ENCODE measurements at places on chromosomes 12 and 14.

DNA sequence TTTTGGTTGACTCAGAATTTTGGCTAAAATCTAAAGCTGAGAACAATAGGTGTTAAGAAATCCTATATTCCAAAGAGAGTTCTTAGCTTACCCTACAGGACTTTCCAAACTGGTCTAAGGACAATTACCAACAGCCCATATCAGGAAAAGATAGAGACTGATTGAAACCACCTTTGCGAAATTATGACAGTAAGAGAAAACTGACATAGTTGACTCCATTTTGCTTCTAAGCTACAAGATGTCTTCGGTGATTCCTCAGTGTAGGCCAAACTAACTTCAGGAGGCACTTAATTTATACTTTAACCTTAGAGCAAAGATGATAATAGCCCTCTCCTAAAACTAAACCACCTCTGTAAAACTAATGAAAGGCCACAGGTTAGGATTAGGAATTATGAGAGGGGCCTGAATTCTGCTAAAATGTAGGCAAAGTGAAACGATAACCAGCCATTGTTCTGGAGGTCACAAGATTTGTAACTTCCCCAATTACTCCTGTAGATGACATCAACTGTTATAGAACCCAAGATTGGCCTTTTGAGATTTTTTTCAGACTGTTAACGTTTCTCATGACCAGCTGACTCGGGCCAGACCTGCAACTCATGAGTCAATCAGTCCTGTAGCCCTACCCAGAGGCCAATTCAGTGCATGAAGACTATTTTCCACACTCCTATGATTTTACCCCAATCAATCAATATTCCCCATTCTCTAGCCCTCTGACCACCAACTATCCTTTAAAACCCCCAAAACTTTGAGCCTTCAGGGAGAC is 43.0 kb downstream of the KLRG1 start:
- no peak for DNase-seq

DNA sequence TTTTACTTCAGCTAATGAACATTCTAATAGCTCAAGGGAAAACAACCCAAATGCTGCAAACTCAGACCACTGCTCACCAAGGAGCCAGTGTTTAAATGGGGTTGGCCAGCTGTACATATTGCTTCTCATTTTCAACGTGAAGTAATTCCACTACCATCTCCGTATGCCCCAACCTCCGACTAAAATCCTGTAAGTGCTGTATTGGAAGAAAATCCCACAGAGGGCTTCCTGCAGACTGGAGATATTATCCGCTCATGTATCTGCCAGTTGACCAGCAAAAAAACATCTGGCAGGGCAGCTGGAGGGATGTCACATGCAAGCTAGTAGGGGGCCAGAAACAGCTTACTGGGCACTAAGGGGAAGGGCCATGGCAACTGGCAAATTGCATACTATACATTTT is 485.0 kb downstream of the SNAPC1 start:
- no peak for DNase-seq

DNA sequence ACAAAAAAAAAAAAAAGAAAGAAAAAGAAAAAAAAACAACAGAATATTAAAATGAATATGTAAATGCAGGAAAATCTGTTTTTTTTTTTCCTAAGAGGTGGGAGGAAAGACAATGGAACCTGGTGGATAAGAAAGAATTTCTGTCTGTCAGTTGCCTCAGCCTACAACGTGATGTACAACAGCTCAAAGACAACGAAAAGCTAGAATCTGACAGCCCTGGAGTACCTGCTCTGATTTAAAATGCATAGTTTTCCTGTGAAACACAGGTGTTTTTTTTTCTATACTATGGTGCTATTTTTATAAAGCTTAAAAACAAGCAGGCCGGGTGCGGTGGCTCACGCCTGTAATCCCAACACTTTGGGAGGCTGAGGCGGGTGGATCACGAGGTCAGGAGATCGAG is 30.0 kb upstream of the ULK1 start:
- DNase-seq, result no peak

DNA sequence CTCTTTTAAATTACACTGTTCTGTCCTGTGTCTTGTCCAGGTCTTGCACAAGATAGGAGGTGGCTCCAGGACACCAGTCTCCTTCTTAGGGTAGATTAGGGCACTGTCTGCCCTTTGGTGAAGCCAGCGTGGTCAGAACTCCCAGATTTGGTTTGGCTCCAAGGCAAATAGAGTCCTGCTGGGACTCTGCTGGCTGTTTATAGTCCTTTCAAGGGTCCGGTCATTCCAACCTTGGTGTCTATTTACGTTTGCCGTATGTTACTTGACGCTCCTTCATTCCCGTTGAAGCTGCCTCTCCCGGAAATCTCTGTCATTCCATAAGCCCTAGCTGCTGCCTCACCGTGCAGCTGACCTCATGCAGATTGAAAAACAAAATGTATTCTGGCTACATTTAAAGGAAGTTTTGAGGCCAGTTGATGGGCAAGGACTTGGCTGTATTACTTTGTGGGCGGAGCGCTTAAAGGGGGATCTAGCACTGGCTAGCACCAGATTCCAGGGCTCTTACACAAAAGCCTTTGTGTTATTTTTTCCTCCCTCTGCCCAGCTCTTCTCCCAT is 180.6 kb downstream of the AKAP6 start:
- no peak for DNase-seq

GRCh38 chr12:51926718-51927117 is 19.4 kb downstream of the ACVRL1 start:
- peak; percentile 26 for DNase-seq

GRCh38 chr12:28618772-28619171 is 428.5 kb downstream of the CCDC91 start:
- DNase-seq, result no peak

DNA sequence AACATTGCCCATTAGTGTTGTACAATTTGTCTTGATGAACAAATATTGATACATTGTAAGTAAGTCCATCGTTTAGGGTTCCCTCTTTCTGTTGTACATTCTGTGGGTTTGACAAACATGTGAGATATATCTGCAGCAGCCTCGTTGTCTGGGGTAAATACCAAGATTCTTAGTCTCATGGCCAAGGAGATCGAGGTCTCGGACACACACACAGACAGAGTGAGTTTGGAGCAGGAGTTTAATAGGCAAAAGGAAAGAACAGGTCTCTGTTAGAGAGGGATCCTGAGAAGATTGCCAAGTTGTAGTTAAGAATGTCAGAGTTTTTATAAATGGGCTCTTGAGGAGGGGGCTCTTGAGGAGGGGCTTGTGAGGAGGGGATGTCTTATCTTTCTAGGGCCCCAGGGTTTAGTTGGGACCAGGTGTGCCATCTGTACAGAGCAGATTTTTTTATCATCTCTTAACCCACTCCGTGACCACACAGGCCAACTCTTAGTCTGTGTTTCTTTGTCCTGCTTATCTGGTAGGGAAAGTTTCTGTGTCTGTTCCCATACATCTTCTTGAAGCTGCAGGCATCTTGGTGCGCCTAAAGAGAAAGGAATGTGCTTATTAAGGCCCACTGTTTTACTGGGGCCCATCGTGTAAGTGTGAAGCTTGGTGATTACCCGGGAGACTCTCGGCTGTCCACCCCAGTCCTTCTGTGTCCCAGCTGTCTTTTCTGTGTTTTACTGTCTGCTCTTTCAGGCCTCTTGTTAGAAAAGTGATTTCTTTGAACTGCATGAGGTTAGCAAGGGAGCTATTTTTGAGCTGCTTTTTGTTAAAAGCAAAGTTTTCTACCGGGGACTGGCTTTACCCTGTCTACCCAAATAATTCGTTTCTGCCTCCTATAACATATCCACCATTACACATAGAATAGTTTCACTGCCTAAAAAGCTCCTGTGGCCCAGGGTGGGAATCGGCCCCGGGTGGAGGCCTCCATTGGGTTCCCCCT is 22.4 kb upstream of the CLEC2D start:
- no peak for DNase-seq

DNA sequence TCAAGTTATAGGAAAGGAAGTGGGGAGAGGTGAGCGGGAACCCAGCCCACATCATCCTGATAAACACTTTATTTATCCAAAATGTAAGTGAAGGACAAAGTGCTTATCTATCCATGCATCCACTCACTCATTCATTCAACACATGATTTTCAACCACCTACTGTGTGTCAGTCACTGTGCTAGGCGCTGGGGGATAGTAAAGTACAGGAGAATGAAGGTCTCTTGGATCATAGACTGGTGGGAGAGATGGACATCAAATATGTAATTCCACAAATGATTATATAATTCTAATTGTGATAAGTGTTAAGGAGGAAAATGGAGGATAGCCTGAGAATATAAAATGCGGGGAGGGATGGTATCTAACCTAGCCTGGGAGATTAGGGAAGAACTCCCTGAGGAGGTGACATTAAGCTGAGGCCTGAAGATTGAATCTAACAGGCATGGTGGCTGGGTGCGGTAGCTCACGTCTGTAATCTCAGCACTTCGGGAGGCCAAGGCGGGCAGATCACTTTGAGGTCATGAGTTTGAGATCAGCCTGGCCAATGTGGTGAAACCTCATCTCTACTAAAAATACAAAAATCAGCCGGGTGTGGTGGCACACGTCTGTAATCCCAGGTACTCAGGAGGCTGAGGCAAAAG is 41.3 kb upstream of the CHST11 start:
- no peak for DNase-seq

- DNase-seq, result no peak
These were observed 15.3 kb downstream of the RFLNA start for GRCh38 chr12:124310178-124310577.

DNA sequence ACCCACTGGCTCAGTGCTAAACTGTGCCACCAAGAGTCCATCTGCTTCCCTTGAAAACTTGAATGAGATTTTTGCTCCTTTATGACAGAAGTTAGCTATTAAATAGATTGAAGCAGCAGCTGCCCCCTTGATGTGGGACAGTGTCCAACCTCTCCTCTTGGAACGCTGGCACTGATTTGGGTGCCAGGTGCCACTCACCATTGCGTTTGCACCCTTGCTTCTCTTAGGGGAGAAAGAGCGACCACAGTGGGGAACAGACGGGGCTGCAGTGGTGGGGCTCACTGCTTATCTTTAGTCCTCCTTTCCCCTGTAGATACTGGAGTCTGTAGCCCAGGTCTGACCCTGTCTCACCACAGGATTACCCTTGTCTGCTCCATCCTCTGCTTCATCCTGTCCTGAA is 9.4 kb downstream of the EP400 start:
- DNase-seq, result no peak

DNA sequence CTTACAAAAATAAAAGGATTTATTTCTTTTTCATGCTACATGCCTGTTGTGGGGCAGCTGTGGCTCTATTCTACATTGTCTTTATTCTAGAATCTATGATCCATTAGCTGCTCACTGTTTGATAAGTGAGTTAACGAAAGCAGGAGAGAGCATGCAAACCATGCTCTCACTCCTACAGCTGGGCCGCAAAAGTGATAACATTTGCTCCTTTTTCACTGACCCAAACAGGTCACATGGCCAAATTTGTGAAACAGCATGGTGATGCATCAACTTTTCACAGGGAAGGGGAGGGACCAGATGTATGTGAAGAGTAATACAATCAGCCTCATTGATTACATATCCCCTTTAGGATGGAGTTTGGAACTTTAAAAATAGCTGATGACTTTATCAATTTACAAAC is 456.9 kb upstream of the SYT1 start:
- DNase-seq, result no peak

- no peak for DNase-seq
These were observed 958 bp downstream of the SPATS2 start for GRCh38 chr12:49368240-49368600.

- no peak for DNase-seq
These were observed 50.2 kb upstream of the HSPB8 start for GRCh38 chr12:119128527-119128926.

DNA sequence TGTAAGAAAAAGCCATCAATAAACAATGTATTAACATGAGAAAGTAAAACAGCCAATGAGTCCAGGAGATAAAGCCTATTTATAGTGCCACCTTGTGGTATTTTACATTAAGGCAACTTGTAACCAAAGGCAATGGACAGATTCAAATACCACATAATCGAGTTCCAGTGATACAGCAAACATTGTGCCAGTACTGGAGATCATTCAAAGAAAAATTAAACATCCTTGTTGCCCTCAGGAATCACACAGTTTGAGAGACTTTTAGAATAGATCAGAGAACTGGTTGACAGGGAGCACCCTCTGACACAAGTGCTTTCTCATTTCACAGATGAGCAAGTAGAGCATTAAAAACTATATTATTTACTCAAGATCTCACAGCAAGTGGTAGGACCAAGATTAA is 98.1 kb downstream of the DDHD1 start:
- no peak for DNase-seq

GRCh38 chr12:71626098-71626497 is 37.5 kb downstream of the ZFC3H1 start:
- no peak for DNase-seq

DNA sequence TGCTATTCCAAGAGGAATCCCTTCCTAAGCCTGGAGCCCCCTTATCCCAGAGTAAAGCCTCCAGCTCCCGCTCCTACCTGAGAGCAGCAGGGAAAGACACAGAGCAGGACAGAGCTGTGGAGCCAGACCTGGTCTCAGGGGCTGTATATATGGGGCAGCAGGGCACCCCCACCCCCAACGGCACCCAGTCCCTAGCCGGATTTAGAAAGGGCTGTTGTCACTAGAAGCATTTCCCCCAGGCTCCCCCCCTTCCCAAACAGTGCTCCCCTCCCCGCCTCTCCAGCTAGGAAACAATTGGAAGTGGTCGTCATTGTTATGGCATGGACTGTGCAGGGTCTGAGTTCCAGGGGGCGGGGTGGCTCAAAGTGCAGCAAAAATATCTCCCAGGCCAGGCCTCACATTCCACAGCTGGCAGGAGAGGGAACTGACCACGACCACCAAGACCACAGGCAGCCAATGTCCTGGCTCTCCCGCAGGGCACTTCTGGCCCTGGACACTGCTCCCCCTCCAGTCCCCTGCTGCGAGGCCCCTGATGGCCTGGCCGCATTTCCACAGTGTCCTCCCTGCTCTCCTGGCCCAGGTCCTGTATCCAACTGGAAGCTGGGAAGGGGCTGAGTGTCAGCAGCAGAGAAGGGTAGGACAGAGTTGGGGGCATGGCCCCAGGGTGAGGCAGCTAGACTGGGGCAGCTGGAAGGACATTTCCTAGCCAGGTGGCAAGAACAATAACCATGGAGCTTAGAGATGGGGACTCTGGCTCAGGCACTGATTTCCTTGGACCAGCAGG is at the start of gene MYH7:
Gene MYH7, minus strand, starts transcription at position 118 of the 784 bp plus-strand sequence. CDS start 1,928 bp downstream, outside the sequence.
- DNase-seq, result no peak

GRCh38 chr12:14948672-14949071 is 10.3 kb upstream of the ERP27 start:
- DNase-seq, result no peak

GRCh38 chr14:106141242-106142220 is 615.1 kb downstream of the TMEM121 start:
- DNase-seq, result peak; percentile 69

- DNase-seq, result no peak
These were observed 1399.1 kb downstream of the LRFN5 start for GRCh38 chr14:43005807-43006206.

Data from stimulated activated CD4-positive, alpha-beta T cell treated with anti-CD3 and anti-CD28 coated beads, Interleukin-12 subunit alpha, Interleukin-12 subunit beta, amount 100 ng/mL, for 48 hours (primary cell).